Fibroblast of skin of right biceps (primary cell): ENCODE measurements at places on chromosomes 5 and 9.

DNA sequence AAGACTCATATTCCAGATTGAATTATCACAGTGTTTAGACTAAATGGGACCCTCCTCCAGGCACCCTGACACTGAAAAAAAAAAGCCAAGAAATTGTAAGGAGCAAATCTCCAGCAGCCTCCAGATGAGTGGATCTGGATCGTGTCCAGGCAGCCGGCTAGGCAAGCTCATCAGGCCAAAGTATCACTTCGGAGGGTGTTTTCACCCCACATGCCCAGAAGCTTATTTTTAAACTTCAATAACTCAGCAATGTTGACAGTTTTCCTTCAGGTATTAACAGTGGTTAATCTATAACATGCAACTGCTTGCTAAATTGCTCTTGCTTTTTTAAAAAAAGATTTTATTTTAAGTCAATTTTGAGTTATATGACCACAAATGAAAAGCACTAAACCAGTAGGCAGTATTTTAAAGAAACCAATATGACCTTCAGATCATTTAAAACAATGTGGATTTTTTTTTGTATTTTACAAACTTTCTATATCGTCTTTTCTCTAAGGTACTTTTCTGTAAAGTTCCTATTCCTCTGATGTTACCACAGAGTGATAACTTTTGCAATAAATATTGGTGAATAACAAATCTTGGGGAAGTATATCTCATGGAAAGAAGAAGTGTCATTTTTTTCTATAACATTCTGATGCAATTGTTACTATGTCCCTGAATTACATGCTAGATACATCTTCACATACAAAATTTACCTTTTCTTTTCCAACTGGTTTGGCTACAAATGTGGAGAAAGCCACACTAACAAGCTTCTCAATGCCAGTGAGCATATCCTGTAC lies 30.7 kb downstream of the ACOT12 start:
- no peak for DNase-seq

- no peak for DNase-seq
Measured at GRCh38 chr5:13503017-13503416, 441.5 kb downstream of the DNAH5 start.

DNA sequence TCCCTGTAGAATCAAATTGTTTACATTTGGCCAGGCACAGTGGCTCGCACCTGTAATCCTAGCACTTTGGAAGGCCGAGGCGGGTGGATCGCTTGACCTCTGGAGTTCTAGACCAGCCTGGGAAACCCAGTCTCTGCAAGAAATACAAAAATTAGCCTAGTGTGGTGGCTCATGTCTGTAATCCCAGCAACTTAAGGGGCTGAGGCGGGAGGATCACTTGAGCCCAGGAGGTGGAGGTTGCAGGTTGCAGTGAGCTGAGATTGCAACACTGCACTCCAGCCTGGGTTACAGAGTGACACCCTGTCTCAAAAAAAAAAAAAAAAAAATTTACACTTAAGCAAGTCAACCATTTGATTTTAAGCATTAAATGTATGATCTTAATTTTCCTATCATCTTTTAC lies 17.5 kb upstream of the IQGAP2 start:
- no peak for DNase-seq

- peak; percentile 7 for DNase-seq
Measured at GRCh38 chr5:113382731-113383130, 52.1 kb downstream of the TSSK1B start.

- no peak for DNase-seq
Measured at GRCh38 chr9:96447406-96447805, 2.6 kb upstream of the HABP4 start.

DNA sequence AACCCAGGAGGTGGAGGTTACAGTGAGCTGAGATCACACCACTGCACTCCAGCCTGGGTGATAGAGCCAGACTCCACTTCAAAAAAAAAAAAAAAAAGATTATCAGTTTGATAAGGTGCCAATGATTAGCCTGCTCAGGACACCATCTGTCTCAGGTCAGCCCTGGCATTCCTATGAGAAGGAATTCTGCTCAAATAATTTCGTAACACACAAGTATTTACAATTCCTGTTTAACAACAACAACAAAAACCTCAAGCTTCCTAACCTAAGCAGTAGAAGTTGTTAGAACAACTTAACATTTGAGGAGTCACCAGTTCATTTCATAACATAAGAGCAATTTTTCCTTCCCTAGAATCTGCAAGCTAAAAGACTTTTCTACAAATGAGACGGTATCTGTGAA lies 85.0 kb downstream of the LHFPL2 start:
- no peak for DNase-seq

DNA sequence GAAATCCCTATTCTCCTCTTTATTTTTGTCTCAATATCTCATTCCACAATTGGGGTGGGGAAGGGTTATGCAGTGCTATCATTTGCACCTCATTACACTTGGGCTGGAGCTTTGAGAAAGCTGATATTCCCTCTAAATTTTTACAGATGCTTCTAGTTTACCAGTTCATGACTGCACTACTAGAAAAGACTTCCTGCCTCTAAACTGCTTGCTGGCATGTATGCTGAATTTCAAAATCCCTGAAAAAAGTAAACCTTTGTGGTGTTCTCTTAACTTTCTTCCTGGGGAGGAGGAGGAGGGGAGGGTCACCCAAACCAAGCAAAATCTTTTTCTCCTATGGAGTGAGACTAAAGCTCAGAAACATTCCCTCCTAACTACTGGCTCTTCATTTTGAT lies 45.1 kb downstream of the BNC2 start:
- peak; percentile 71 for DNase-seq

- DNase-seq: peak; percentile 25
Measured at GRCh38 chr9:38263532-38263931, 129.0 kb upstream of the ALDH1B1 start.

- peak; percentile 37 for DNase-seq
Measured at GRCh38 chr5:142872795-142873194, 102.6 kb downstream of the ARHGAP26 start.

GRCh38 chr5:17828681-17829080 lies 194.4 kb downstream of the TAF11L14 start:
- no peak for DNase-seq

DNA sequence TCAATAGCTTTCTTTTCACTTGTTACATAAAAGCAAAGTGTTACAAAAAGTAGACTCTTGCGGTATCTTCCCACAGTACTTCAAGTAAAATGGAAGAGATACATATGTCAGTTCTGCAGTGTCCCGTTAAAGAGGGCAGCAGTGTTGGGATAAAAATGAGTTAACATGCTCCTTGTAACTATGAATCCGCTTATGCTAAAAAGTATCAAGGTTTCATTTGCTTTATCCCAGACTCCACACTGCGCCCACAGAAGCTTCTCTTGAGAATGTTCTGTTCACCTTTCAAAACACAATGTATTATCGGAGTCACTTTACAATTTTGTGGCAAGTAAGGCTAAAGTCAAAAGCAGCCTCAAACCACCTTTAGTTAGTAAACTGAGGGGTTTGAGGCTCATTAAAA lies 790 bp downstream of the PTAR1 start:
- DNase-seq: peak; percentile 11
